Activated CD4-positive, alpha-beta memory T cell treated with anti-CD3 and anti-CD28 coated beads for 36 hours (primary cell): ENCODE measurements at places on chromosomes 3 and 15. TPM values are rescaled to one million over a fixed set of nuclear protein-coding genes. Genes with fewer than 3 reads are reported as not detected.

FOXB1 gene
- 1.5 TPM for total RNA-seq

NME9 gene
- 0.58 TPM for total RNA-seq

CLPX gene
- 58.8 TPM for total RNA-seq

SLC9C1 gene
- not detected for total RNA-seq

CDHR4 gene
- total RNA-seq, result 0.22 TPM

SLC2A2 gene
- total RNA-seq, result not detected

CFAP100 gene
- not detected for total RNA-seq

STIMATE gene
- total RNA-seq, result 13.0 TPM

SMARCC1 gene
- 90.3 TPM for total RNA-seq

TASOR gene
- 71.8 TPM for total RNA-seq

MUC13 gene
- total RNA-seq, result not detected

UBE3A gene
- 102 TPM for total RNA-seq

GRCh38 chr3:195259154-195259474 is 11.8 kb downstream of the XXYLT1 start:
- DNase-seq, result no peak
- peak overlapping the region; percentile 12 for H3K4me3 ChIP-seq

- peak overlapping the region; percentile 47 for H3K4me3 ChIP-seq
- H3K27ac ChIP-seq, result peak overlapping the region; percentile 92
- peak; percentile 70 for DNase-seq
- H3K4me1 ChIP-seq, result peaks cover 82% of the 10 kb centered on the region
- H3K27me3 ChIP-seq, result no peaks in the 10 kb centered on the region
- peaks cover 76% of the 10 kb centered on the region for H3K36me3 ChIP-seq
Observed at GRCh38 chr3:187041362-187042307, 97.7 kb downstream of the RPL39L start.

GRCh38 chr3:377158-377561 is 180.6 kb downstream of the CHL1 start:
- peaks cover 1% of the 10 kb centered on the region for H3K27me3 ChIP-seq
- no peaks in the 10 kb centered on the region for H3K4me1 ChIP-seq

DNA sequence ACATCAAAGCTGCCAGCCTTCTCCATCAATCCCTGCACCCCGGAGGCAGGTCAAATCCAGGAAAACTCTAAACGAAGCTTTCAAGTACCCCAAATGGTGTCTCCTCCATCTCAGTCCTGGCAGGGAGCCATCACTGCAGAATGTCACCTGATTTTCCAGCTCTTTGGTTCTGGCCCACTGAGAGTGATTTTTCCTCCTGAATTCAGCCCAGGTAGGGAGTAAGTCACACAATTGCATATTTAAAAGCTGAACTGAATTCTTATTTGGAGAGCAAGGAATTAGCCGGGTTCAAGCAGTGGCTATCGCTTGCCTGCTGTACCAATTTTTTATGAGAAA is 5.3 kb downstream of the RFTN1 start:
- peaks cover 30% of the 10 kb centered on the region for H3K36me3 ChIP-seq
- H3K4me3 ChIP-seq, result peak overlapping the region; percentile 50
- H3K4me1 ChIP-seq, result peaks cover 67% of the 10 kb centered on the region
- DNase-seq, result no peak

- no peak overlapping the region for H3K4me3 ChIP-seq
- no peak overlapping the region for H3K27ac ChIP-seq
- peaks cover 7% of the 10 kb centered on the region for H3K27me3 ChIP-seq
Observed at GRCh38 chr15:23074684-23075083, 35.3 kb upstream of the TUBGCP5 start.

DNA sequence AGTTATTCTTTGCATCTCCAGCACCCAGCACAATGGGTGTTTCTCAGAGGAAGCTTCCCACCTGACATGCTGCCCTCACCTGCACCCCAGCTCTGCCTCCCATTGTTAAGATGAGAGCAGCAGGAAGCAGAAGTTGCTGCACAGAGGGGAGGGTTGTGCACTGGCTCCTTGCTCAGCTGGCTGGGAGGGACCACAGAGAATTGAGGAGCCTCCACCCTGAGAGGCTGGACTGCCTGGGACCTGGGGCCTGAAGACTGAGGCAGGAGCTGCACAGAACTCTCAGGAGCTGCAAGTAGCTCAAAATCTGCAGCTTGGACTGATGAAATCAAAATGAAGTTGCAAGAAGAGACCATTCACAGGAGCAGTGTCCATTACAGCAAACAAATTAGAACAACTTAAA is 222.3 kb upstream of the LINGO1 start:
- no peaks in the 10 kb centered on the region for H3K36me3 ChIP-seq
- no peaks in the 10 kb centered on the region for H3K4me1 ChIP-seq
- no peak overlapping the region for H3K27ac ChIP-seq
- H3K27me3 ChIP-seq, result peaks cover 22% of the 10 kb centered on the region

DNA sequence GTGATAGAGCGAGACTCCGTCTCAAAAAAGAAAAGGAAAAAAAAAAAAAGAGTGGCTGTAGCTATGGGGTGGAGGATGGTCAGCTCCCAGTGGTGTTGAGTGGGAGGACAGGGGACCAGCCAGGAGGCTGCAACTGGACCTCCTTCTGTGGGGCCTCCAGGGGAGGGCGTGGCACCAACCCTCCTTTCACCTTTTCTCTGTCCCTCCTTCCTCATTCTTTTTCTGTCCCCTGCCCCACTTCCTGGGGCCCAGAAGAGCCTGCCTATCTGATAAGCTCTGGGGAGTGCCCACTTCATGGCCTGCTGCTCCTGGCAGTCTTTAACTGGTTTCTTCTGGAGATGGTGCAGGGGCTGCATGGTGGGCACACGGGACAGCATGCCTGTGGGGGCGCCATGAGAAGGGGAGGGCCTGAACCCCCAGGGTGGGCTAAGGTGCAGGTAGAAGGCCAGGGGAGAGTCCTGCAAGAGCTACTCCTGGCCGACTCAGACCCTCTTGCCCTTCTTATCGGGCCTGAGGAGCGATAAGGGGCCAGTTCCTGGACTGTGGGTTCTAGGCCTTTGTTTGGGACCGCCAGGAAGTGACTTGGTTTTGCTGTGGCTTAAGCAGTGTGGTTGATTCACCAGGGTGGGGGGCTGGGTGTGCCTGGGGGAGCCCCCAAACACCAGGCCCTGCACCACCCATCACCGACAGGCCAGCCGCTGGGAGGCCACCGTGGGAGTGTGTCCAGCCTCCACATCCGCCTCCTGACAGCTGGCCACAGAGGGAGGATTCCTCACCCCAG is 49.4 kb upstream of the FLNB start:
- no peak overlapping the region for H3K4me3 ChIP-seq
- H3K27ac ChIP-seq, result no peak overlapping the region
- no peaks in the 10 kb centered on the region for H3K27me3 ChIP-seq
- peaks cover 5% of the 10 kb centered on the region for H3K4me1 ChIP-seq
- no peaks in the 10 kb centered on the region for H3K36me3 ChIP-seq

- no peak overlapping the region for H3K27ac ChIP-seq
- H3K4me3 ChIP-seq, result no peak overlapping the region
- no peak for DNase-seq
- H3K4me1 ChIP-seq, result no peaks in the 10 kb centered on the region
- H3K27me3 ChIP-seq, result no peaks in the 10 kb centered on the region
- no peaks in the 10 kb centered on the region for H3K36me3 ChIP-seq
Observed at GRCh38 chr15:37652646-37653417, 281.6 kb upstream of the TMCO5A start.

DNA sequence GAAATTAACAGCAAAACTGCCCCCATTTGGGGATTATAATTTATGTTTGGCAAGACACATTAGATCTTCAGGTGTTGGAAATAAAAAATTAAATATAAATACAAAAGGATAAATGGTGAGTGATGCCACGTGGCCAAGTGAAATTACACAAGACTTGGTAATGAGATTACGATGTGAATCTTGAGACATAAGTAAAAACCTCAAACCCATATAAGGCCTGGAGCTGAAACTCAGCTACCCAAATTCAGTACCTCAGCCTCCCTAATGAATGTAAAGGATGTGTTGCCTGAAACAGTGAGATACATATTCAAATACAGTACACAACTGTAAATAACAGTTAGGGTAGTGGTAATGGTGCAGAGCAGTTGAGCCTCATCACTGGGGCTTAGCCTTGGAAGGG is 1146.6 kb downstream of the OTOL1 start:
- H3K36me3 ChIP-seq, result peaks cover 2% of the 10 kb centered on the region
- no peak for DNase-seq
- no peaks in the 10 kb centered on the region for H3K4me1 ChIP-seq
- no peak overlapping the region for H3K4me3 ChIP-seq
- no peaks in the 10 kb centered on the region for H3K27me3 ChIP-seq

- H3K4me1 ChIP-seq, result no peaks in the 10 kb centered on the region
- H3K27ac ChIP-seq, result no peak overlapping the region
- H3K27me3 ChIP-seq, result peaks cover 10% of the 10 kb centered on the region
Observed at GRCh38 chr3:13135251-13135810, 62.1 kb upstream of the IQSEC1 start.

GRCh38 chr3:13301286-13301987 is 118.7 kb downstream of the NUP210 start:
- no peak overlapping the region for H3K27ac ChIP-seq
- peaks cover 2% of the 10 kb centered on the region for H3K4me1 ChIP-seq
- peaks cover 12% of the 10 kb centered on the region for H3K27me3 ChIP-seq
- no peak overlapping the region for H3K4me3 ChIP-seq
- DNase-seq, result peak; percentile 17

DNA sequence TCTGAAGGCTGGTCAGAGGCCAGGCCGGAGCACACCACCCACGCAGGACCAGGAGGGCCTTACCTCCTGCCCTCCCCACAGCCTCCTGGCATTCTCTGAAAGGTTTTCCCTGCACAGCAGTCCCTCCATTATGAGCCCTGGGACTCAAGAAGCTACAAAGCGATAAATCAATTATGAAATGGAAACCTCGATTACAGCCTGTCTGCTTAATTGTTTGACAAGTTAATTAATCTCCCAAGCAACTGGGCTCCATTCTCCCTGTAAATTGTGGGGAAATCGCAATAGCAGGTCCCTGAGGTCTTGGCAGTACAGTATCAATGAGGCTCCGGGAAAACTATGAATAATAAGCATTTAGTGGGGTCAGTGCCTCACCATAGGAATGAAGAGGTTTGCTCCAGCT is 683.5 kb downstream of the NTRK3 start:
- no peak overlapping the region for H3K4me3 ChIP-seq
- DNase-seq, result no peak
- H3K27ac ChIP-seq, result no peak overlapping the region
- H3K36me3 ChIP-seq, result no peaks in the 10 kb centered on the region

GRCh38 chr3:68706096-68706495 is 226.3 kb downstream of the TAFA4 start:
- H3K4me3 ChIP-seq, result no peak overlapping the region
- H3K27me3 ChIP-seq, result peaks cover 2% of the 10 kb centered on the region
- H3K27ac ChIP-seq, result no peak overlapping the region
- no peak for DNase-seq
- H3K36me3 ChIP-seq, result no peaks in the 10 kb centered on the region

DNA sequence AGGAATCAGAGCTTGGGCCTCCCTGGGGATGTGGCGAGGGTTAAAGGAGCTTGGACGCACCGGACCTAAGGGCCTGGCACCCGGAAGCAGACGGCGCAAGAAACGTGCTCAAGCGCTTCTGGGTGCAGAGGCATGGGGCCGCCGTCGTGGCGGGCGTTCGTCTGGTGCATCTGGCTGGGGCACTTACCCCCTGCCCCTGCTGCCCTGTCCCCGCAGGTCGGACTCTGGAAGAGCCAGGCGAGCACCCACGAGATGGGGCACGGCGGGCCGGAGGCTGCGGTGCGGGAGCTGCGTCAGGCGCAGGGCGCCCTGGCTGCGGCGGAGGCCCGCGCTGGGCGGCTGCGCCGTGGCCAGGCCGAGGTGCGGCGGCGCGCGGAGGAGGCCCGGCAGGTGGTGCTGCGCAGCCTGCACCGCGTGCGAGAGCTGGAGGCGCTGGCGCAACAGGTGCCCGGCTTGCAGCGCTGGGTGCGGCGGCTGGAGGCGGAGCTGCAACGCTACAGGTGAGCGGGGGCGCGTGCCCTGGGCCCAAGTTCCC is 2.5 kb downstream of the EFCC1 start:
- H3K27me3 ChIP-seq, result peaks cover 27% of the 10 kb centered on the region
- no peaks in the 10 kb centered on the region for H3K36me3 ChIP-seq
- peak; percentile 63 for DNase-seq

DNA sequence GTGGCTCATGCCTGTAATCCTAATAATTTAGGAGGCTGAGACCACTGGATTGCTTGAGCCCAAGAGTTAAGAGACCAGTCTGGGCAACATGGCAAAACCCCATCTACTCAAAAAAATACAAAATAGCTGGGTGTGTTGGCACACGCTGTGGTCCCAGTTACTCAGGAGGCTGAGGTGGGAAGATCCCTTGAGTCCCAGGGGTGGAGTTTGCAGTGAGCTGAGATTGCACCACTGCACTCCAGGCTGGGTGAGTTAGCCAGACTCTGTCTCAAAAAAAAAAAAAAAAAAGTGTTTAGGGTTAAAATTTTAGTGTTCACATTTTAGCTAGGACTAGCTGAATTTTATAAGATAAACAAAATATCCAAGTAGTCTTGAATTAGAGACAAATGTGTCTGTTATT is 1340.1 kb upstream of the EPHA6 start:
- no peaks in the 10 kb centered on the region for H3K36me3 ChIP-seq
- DNase-seq, result no peak
- no peaks in the 10 kb centered on the region for H3K27me3 ChIP-seq
- no peaks in the 10 kb centered on the region for H3K4me1 ChIP-seq
- H3K4me3 ChIP-seq, result no peak overlapping the region

GRCh38 chr3:81823882-81824395 is 62.5 kb upstream of the GBE1 start:
- H3K4me1 ChIP-seq, result no peaks in the 10 kb centered on the region
- DNase-seq, result no peak
- no peak overlapping the region for H3K4me3 ChIP-seq
- no peaks in the 10 kb centered on the region for H3K36me3 ChIP-seq
- H3K27me3 ChIP-seq, result peaks cover 4% of the 10 kb centered on the region
